LHCN-M2 (cell line): ENCODE measurements at places on chromosomes 11 and 22. TPM values are rescaled to one million over a fixed set of nuclear protein-coding genes. Genes with fewer than 3 reads are reported as not detected.

DNA sequence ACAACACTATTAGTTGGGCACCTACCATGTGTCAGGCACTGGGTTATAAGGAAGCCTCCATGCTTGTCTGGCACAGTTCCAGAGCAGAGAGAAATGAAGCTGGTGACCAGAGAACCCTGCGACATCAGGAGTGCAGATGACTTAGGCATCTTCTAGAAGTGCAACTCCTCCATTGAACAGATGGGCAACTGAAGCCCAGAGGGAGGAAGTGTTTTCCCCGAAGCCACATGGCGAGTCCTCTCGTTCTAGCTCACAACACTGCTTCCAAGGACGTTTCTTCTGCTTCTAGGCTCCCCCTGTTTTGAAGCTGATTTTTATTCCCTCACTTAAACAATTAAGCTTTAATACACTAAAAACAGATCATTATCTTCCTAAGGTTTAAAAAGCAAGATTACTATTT is 109.8 kb upstream of the SYT13 start:
- no peak for DNase-seq

DNA sequence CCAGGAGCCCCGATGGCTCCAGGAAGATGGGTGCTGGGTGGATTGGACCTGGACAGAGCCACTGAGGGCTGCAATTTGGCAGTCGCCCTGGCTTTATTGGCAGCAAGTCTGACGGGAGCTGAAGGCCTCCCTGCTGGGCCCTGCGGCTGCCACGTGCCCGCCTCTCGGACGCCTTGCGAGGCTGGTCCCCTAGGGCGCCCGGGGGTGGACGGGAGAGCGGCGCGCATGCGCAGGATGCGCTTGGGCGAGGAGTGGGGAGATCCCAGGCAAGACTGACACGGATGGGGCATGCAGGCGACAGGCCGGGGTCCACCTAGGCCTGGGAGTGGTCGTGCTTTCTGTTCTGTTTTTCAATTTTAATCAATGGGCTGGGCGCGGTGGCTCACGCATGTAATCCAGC is 150.0 kb downstream of the ADAMTS15 start:
- DNase-seq: no peak

CNGA4 gene
- not detected in 2 replicates for total RNA-seq

DNA sequence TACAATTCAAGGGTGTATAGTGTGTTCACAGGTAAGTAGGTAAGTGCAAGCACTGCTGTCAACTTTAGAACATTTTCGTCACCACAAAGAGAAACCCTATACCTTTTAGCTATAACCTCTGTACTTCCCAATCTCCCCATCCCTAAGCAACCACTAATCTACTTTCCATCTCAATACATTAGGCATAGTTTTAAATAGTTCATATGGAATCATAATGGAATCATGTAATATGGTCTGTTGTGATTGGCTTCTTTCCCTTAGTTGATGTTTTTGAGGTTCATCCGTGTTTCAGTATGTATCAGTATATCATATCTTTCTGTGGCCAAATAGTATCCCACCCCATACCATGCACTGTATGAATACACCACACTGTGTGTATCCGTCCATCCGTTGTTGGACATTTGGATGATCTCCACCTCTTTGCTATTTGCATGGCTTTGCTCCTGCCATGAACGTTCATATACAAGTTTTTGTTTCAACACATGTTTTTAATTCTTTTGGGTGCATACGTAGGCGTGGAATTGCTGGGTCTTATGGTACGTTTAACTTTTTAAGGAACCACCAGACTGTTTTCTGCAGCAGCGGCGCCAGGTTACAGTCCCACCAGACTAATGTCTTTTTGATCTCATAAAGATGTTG is 27.7 kb upstream of the OPCML start:
- no peak for DNase-seq
